Activated naive CD8-positive, alpha-beta T cell treated with anti-CD3 and anti-CD28 coated beads, Interleukin-2, amount 10 ng/mL, durations not matched to agents 7 days and 5 days (primary cell): ENCODE measurements at places on chromosomes 13 and 19. TPM values are rescaled to one million over a fixed set of nuclear protein-coding genes. Genes with fewer than 3 reads are reported as not detected.

The UPF1 gene
- total RNA-seq, result 90.4 TPM

The ZNF541 gene
- 1.2 TPM for total RNA-seq

The IRGC gene
- total RNA-seq, result not detected

The CGB3 gene
- not detected for total RNA-seq

The SYNE4 gene
- total RNA-seq, result 3.3 TPM

The KIR2DL4 gene
- not detected for total RNA-seq

The ZNF154 gene
- total RNA-seq, result 14.9 TPM

The IQCN gene
- total RNA-seq, result 5.2 TPM

The RASIP1 gene
- not detected for total RNA-seq

The SELENOV gene
- not detected for total RNA-seq
